ENCODE measurements at places on chromosomes 16 and 17.

DNA sequence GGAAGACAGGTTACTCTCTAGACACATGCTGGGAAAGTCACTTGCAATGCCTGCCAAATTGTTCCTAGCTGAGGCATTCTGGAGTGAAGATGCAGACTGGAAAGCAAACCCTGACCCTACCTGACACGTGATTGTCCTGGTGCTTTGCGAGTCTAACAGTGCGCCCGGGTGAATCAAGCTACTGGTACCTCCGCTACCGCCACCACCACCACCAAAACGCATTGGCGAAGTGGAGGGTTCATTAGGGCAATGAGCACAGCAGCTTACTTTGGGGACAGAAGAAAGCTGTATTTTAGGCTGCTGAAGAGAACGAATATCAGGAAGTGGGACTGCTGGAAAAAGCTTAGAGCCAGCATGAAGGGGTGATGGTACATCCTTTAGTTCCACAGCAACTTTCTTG lies 7.0 kb downstream of the MARF1 start:
- DNase-seq, result no peak

GRCh38 chr17:42287305-42287976 lies 857 bp upstream of the STAT5A start:
- DNase-seq, result peak; percentile 77

GRCh38 chr16:68250951-68251350 lies 5.8 kb downstream of the PLA2G15 start:
- DNase-seq, result no peak

GRCh38 chr16:75074920-75075687 lies 41.5 kb downstream of the LDHD start:
- peak; percentile 72 for DNase-seq

GRCh38 chr16:27670071-27670810 lies 120.3 kb downstream of the KATNIP start:
- DNase-seq, result no peak

DNA sequence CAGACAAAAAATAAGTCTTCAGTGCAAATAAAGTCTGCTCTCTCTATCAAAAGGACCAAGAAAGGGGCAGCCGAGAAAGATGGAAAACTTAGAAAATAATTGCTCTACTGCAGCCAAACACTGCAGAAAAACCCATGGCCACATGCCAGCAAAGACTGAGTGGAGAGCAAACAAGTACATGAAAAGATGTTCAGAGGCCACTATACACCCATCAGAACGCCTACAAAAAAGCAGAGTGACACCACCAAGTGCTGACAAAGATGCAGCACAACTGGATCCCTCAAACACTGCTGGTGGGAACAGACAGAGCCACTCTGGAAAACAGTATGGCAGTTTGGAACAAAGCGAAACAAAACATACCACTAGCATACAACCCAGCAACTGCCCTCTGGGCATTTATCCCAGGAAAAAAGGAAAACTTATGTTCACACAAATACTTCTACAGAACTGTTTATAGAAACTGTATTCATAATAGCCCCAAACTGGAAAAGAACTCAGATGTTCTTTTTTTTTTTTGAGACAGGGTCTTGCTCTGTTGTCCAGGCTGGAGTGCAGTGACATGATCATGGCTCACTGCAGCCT lies 36.7 kb downstream of the KIAA0753 start:
- no peak for DNase-seq

GRCh38 chr17:28216528-28216927 lies 102.5 kb upstream of the TMEM97 start:
- DNase-seq, result no peak

DNA sequence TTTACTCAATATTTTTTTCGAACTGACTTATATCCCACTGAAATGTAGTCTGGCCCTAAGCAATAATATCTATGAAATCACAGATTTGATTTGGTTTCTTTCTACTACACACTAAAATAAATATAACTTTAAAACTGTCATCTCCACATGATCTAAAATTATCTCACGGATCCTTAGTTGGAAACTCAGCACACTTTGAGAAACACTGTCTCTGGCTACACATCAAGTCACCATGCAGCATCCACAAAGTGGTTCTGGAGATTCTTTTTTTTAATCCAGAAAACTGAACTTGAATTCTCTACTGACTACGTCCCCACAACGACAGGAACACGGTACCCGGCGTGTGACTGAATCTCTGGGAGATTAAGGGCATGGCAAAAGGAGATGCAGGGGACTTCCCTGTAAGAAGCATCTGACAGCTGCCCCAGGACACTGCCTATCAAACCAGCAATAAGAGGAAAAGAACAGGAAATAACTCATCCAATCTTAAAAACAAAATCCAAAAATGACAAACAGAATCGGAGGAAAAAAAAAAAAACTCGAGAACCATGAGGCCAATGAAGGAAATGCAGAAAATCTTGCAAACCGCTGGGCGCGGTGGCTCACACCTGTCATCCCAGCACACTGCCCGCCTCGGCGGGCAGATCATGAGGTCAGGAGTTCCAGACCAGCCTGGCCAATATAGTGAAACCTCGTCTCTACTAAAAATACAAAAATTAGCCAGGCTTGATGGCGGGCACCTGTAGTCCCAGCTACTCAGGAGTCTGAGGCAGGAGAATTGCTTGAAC lies 141.0 kb upstream of the RCVRN start:
- peak; percentile 42 for DNase-seq

DNA sequence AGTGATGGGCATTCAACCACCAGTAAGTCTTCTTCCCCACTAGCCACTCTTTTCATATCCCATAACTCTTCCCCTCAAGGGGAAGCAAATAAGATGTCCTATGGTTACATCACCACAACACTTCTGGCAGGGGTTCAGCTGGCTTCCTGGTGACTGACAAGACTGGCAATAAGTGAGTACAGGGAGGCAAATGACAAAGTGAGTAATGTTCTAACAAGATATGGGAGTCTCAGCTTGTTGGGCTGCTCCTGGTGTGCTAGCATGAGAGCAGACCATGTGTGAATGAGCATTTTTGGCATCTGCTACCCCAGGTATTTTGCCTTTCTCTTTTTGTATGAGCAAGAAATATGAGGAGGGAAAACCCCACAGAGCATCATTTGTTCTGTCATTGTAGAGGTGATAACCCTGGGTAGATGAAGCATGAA lies 9.9 kb downstream of the TMIGD1 start:
- DNase-seq, result no peak

GRCh38 chr17:47275245-47275984 lies 21.8 kb downstream of the ITGB3 start:
- peak; percentile 93 for DNase-seq

DNA sequence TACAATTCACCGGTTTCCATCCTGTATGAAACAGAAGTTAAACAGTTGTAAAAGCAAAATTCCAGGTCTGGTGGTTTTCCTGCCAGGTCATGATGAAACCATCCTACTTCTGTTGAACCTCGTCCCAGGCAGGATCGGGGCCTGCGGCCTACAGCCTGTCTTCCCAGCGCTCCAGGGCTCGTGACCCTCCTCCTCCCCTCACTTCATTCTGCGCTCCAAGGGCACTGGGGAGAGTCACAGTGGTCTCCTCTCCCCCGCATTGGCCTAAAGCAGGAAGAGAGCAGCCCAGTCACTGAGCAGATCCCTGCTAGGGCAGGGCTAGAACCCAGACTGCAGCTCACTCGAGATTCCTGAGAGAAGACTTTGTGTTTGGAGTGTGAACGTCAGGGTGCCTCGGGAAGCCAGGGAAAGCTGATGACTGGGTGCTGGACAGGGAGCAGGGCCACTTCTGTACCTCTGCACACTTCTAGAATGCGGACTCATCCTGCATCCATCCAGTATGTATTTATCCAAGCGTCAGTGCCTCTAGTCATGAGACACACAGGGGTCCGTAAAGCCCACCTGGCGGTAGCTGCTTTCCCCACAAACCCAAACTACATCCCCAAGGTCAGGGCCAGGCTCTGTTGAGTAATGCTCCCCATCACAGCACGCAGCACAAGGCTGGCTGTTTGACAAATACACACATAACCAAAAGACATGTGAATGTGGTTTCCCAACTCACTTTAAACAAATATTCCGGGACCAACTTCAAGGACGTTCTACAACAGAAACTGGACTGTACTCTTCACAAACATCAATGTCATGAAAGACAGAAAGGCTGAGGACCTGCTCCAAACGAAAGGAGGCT lies 1.7 kb upstream of the ITGAE start:
- DNase-seq, result no peak

DNA sequence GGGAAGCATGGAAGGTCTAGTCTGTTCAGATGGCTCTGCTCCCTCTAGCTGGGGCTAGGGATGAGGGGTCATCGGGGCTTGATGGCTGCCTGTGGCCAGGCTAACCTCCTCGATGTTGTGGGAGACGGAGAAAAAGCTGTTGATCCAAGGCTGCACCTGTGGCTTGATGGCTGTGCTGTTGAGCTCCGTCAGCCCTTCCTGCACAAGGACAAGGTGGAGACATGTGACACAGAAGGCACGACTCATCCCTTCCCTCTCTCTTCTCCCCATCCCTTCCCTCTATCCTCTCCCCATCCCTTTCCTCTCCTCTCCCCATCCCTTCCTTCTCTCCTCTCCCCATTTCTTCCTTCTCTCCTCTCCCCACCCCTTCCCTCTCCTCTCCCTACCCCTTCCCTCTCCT lies 28.2 kb downstream of the FCSK start:
- no peak for DNase-seq

DNA sequence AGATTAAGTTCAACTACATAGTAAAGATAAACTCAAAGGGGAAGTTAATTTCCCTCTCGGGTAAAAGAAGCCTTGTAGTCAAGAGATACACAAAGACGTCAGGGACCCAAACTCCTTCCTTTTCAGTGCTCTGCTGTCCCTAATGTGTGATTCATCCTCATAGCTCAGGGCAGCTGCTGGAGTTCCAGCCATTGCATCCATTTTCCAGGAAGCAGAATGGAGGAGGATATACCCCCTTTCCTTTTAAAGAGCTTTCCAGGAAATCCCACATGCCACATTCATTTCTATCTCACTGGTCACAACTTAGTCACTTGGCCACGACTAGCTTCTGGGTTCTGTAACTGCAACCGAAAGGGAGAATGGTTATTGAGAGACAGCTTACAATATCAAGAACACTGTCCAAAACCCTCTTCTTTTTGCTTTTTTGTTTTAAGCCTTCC lies 95.3 kb downstream of the SOCS1 start:
- no peak for DNase-seq

DNA sequence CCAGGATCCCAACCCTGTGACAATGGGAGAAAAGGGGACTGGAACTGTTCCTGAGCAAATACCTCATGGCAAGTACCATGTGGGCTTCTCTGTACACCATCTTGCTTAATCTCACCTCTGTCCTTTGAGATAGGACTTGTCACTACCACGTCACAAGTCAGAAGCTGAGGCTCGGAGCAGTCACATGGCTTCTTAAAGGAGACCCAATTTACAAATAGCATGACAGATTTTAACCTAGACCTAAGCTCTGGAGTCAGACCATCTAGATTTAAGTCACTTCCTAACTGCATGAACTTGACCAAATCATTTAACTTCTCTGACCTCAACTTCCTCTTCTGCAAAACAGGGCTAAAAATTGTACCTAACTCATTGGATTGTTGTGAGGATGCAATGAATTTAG lies 36.0 kb upstream of the CCL1 start:
- no peak for DNase-seq

- DNase-seq, result no peak
Observed at GRCh38 chr17:40564883-40565768, at the start of gene CCR7. Gene CCR7 (minus strand): TSS chr17:40565472. CDS start chr17:40565409, 63 bp downstream.

- DNase-seq, result no peak
Observed at GRCh38 chr17:5527601-5528250, 41.4 kb downstream of the MIS12 start.

- no peak for DNase-seq
Observed at GRCh38 chr16:52727849-52728248, 180.9 kb upstream of the TOX3 start.

DNA sequence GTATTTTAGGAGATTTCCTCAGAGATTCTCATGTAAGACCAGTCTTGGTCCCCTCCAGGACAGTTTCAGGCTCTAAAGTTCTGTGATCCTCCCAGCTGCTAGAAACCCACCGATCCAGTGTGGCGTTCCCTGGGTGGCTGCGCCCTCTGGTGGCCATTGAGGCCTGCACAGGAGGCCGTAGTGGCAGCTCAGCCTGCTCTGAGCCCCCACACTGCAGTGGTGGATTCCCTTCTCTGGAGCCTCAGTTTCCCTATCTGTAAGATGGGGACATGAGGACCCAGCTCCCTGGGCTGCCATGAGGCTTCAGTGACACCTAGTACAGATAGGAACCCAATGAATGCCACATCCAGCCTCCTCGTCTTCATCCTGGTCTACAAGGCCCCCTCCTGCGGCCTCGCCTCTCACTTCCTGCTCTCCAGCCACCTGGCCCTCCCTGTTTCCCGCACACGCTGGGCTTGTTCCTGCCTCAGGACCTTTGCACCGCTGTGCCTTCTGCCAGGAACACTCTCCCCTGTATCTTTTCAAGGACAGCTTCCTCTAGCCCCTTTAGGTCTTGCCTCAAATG lies 16.5 kb downstream of the CCDC102A start:
- DNase-seq, result peak; percentile 90

Data from Right ventricle myocardium inferior (tissue), 1 donor.